ENCODE measurements at places on chromosomes 2 and 18.

GRCh38 chr2:161422816-161423403, 6.8 kb downstream of the TBR1 start:
- DNase-seq, result no peak

- DNase-seq, result no peak
These were observed 45.6 kb downstream of the MEX3C start for GRCh38 chr18:51151568-51152511.

DNA sequence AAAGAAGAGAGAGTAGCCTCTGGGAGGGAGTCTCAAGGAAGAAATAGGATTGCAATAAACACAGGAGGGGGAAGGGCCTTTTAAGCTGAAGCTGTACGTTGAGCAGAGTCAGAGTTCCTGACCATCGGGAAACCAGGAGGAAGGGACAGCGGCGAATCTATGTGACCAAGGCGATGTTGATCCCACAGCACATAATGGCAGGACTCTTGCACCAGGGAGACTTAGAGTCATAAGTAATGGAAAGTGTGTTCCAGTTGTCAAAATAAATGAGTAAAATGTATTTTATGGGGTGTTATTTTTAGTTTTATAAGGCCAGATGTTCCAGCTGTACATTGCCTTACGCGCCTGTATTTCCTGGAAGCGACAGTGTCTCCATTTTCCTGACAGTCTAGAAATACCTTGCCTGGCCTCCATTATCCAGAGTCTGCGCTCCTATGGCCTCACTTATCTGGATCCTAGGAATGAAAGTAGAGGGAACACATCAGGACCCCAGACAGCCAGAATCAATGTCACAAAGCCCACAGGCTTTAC, 152.8 kb upstream of the COPS8 start:
- no peak for DNase-seq

DNA sequence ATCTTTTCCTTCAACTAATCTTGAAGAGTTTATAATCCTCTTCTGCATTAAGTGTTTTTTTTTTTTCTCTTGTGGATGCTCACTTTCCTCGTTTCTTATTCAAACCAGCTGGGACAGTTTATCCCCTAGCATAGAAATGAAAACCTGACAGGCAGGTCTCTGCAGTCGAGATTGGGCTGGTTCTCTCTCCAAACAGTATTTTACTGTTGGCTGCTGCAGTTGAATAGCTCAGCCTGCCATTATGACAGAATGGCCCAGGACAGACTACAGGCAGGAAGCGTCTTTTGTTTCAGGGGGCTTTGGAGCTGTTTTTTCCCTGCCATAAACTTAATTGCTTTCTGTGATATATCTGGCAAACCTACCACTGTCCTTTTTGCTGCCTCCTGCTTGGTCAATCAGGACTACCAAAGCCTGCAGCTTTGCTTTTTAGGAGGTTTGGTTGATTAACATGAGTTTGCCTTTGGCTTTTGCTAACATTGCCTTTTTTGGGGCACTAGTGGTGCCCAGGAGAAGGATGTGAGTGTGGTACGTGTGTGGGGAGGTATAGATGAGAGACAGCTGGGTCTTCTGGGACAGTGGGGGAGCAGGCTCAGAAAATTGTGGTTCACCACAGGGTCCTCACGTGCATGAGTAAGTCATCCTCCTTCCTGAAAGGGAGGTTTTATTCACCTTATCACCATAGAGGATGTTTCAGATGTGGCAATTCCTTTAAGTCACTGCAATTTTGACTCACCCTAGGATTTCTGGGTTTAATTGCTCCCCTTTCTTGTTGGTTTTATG, 128.7 kb downstream of the LYPD6B start:
- DNase-seq, result no peak

DNA sequence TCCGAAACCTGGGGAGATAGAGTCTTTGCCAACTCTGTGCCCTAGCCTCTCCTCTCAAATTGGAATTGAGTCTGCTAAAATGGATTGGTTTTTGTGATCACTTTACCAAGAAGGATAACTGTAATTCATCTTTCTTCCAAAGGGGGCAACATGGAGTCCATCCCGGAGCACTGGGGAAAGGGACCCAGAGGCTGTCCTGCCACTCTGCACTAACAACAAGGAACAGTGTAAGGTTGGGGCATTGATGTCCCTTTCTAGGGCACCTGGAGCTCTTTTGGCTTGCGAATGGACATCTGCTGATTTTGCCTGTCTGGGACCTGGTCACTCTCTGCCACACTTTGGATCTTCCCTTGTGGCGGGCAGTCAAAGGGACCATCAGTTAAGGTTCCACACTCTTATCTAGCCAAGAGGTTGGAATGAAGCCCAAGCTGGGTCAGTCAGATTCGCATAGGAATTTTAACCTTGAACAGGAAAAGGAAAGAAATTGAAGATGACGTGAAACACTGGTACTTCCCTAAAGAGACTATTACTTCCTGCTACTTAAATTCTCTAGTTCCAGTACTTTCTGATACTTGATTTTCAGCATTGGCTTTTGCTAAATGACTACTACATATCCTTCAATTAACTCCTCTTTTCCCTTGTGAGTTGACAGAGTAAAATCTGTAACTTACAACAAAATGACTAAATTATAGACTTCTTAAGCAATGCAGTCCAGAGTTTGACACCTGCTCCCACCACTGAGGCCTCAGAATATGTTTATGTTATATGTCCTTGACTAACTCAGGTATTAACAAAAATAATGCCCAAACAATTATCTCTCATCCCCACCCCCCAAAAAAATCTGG, 64.7 kb upstream of the KLF7 start:
- DNase-seq, result no peak

DNA sequence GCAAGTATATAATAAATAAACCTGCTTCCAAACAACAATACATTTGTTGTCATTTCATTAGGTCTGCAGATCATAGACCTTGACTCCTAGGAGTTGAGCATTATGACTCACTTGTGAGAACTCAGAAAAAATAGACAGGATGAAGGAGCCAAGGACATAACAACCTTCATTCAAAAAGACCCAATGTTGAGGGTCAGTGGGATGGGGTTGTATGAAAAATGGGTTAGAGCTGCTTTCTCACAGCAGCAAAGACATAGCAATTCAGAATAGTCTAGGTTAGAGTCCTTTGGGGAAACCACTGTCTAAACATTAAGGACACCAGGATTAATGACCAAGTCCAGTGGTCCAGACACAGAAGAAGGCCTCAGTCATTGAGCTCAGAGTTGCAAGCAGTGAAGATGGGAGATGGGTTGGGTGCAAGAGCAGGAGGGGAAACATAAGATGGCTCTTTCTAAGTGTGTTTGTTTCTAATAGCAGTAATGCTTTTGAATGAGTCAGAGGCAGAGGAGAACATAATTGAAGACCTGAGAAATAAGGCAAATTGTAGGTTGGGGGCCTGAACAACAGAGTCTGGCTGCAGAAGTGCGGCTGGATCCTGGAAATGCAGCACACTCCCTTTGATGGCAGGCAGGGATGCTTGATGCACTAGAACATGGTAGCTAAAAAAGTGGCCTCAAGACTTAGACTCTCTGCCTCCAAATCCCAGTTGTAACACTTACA, 3.7 kb upstream of the SERPINB10 start:
- DNase-seq, result no peak

GRCh38 chr2:101753720-101754490, 56.4 kb downstream of the MAP4K4 start:
- DNase-seq, result no peak

GRCh38 chr2:24919506-24920097, 435 bp downstream of the ADCY3 start:
- DNase-seq, result no peak

GRCh38 chr2:240987588-240987987, 10.8 kb upstream of the SNED1 start:
- DNase-seq, result no peak

GRCh38 chr2:188475945-188476344, 184.3 kb downstream of the GULP1 start:
- DNase-seq, result no peak

DNA sequence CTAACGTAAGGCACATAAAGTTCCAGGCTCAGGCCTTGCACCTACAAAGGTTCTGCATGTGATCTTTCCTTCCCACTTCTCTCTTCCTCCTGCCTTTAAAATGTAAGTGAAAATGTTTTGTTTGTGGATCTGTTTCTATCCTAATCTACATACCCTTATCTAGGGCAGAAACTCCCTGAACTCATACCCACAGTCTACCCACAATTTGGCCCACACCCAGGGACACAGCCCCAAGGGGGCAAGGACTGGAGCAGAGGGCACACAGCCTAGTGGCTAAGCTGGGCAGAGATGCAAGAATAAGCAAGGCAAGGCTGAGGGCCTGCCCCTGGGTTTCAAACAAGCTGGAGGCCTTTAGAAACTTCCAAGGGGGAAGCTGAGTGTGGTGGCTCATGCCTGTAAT, 71.0 kb downstream of the HS1BP3 start:
- DNase-seq, result no peak

DNA sequence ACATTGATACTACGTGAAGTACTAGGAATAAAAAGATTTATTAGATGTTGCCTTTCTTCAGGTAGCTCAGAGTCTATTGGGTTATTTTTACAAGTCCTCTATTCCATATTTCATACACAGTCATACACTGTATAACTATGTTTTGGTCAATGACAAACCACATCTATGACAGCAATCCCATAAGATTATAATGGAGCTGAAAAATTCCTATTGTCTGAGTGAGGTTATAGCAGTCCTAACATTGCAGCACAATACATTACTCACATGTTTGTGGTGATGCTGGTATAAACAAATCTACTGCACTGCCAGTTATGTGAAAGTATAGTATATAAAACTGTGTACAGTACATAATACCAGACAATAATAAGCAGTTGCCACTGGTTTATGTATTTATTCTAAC, 595.1 kb downstream of the MBD2 start:
- DNase-seq, result no peak

Measured in mesenteric fat pad (tissue), 1 donor.